ENCODE measurements at places on chromosomes 5 and 9.

DNA sequence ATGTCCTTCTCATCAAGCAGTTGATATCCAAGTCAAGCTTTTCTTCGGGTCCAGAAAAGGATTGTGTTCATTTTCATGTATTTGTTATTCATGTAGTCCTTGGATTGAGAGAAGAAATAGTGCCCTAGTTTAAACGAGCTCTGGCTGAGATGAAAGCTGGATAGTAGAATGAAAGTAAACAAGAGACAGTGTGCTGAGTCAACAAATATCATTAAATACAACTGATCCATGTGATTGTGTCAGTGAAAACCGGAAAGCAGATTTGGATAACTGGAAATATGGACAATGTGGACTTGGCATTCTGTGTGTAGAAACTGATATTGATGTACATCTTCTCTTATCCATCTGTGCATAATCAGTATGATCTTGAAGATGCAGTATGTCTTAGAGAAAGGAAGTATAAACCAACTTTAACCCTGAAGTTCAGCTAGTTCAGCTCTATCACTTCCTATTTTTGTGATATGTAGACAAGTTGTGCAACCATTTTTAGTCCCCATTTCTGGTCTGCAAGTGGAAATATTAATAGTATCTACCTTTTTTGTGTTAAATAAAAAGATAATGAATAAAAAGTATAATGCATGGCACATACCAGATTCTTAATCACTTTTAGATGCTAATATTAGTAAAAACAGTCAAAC, 4.4 kb downstream of the MUSK start:
- no peak for DNase-seq

GRCh38 chr5:118544887-118545449, 443.4 kb downstream of the DTWD2 start:
- no peak for DNase-seq

GRCh38 chr5:9885164-9885563, 255.0 kb upstream of the TAS2R1 start:
- no peak for DNase-seq

GRCh38 chr9:129854588-129855110, 19.4 kb downstream of the USP20 start:
- no peak for DNase-seq
